NCI-H526 treated with DMSO at 0.1 percent for 48 hours (cell line): ENCODE measurements at places on chromosomes 1 and 21.

DNA sequence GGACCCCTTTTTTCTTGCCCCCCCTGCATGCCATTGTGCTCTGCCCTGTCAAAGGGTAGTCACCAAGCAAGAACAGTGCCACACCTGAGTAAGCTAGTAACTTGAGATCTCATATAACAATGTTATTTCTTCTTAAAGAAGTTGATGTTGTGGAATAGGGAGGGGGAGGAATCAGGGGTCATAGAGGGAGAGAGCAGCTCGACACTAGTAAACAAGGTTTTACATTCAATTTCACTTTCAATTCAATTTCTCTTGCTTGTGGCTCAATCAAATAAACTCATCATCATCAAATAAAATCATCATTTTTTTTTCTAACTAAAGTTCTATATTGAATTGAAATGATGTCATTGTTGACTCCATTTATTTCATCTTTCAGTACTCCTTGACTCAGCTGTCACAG lies 106.4 kb downstream of the CRB1 start:
- no peak for DNase-seq

- DNase-seq: no peak
Observed at GRCh38 chr1:162151900-162152829, 82.7 kb downstream of the NOS1AP start.

DNA sequence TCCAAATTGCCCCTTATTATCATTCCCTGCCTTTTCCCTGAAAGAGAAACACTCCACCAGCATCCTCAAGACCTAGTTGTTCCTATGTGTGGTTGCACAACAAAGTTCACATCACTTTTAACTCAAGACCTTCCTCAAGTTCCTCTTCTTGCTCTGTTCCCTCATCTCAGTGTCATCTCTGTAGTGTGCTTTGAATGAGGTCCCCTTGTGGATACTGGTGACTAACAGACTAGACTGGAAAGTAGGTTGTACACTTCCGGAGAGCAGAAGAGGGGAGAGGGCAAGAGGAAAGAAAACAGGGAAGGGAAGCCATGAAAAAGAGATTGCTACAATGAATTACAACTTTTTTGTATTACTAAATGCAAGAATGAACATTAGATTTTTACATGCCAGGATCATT lies 853.8 kb downstream of the USP25 start:
- DNase-seq: no peak

- DNase-seq: no peak
Observed at GRCh38 chr21:17506951-17507350, 5.9 kb upstream of the CXADR start.
